Left ventricle myocardium inferior (tissue), 1 donor: ENCODE measurements at places on chromosomes 16 and 17.
A peak's percentile ranks its signal among the peaks of the same experiment; 100 is the strongest.

DNA sequence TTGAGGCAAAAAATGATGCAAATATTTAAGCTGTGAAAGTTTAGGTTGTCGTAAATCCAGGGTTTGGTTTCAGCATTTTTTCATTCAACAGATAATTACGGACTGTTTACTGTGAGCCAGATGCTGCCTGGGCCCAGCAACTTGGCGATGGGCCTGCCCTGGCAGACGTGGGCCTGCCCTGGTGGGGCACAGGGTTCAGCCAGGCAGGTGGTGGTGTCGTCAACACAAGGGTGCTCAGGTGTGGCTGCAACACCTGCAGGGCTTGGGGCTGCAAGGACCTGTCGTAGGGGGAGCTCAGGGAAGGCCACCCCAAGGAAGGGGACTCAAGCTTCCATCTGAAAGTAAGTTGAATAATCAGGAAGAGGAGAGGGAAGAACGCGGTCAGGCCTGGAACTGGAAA, 15.1 kb downstream of the ZC3H18 start:
- DNase-seq, result no peak

DNA sequence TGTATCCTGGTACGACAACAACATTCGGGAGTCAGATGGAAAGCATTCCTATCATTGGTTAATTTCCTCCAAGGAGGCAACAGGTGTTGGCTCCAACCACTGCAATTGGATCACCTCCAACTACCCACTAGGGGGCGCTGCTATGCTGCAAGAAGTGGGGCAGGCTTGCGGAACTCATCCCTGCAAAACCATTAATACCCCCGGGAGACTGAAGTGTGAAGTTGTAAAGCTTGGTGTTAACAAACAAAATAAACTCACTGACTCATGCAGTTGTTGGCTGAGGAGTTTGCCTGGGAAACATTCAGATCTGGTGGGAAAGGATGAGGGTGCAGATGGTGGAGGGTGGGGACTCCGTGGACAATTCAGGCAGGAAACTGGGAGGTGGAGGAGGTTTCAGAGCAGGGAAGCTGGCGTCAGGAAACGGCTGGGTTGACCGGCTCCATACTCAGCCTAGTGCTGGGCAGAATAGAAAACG, 84.9 kb downstream of the HS3ST2 start:
- peak; percentile 68 for DNase-seq

GRCh38 chr17:17320911-17321220, 17.7 kb downstream of the NT5M start:
- no peak for DNase-seq

DNA sequence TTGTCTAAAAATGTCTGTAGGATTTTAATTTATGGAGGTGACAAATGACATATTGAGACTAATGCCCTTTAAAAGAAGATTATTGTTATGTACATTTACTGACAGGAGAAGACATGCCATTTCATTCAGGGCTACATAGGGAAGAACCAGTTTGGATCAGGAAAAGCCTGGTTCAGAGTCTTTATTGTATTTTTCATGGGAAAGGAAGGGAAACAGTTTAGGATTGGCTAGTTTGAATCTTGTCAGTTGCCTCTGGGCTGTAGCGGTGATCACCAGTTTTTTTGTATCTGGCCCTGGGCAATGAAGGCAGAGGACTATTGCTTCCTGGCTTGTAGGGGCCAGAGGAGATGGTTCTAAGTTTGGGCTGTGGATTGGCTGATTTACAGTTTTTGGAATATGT, 31.8 kb downstream of the NSRP1 start:
- no peak for DNase-seq

GRCh38 chr17:42436391-42436790, 13.3 kb upstream of the CAVIN1 start:
- no peak for DNase-seq

GRCh38 chr17:13182450-13182849, 164.6 kb upstream of the ELAC2 start:
- no peak for DNase-seq

GRCh38 chr16:85935974-85936760, 37.2 kb downstream of the IRF8 start:
- DNase-seq, result no peak

DNA sequence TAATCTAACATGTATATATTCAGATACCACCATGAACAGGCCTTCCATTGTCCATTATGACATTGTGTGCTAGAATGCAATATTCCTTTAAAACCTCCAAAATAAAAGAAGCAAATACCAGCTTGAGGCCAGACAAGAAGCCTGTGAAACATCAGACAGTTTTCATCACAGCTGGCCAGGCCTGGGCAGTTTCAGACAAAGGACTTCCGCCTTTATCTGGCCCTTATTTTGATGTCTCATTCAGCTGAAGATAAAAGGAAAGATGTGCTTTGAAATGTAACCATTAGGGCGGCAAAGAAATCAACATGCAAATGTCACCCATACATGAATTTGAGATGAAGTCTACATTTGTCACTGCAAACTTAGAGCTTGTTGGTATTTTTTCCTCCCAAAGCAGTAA, 737.5 kb downstream of the KCNJ2 start:
- DNase-seq, result peak; percentile 20

GRCh38 chr17:70655176-70655958, 486.0 kb downstream of the KCNJ2 start:
- DNase-seq, result no peak

GRCh38 chr17:57682701-57683100, 62.4 kb downstream of the CCDC182 start:
- DNase-seq, result no peak

DNA sequence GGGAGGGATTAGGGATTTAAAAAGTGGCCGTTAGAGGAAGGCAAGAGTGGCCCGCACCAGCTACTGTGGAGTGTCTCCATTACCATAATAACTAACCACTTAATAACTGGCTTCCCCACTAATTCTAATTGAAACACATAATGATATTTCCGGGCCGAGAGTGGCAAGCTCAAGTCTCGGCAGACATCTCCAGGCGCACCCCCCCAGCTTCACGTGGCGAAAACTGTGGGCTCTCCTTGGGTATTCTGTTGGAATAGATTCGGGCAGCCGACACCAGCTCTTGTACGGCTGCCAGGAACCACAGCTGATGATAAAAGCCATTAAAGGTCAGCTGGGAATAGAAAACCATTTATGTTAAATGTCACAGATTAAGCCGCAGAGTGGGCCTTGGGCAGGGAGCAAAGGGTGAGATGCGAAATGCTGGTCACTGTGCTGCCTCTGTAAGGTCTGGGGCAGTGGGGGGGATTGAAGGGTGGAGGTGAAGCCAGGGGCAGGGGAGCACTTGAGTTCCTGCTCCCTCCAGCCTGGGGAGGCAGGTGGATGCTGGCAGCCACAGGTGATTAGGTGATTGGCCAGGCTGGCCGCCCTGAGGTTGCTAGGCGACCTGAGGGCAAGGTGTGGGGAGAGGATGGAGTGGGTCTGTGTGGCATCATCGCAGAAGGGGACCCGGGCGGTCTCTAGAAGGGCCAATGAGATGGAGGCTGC, 115.6 kb upstream of the SDK2 start:
- DNase-seq, result no peak

DNA sequence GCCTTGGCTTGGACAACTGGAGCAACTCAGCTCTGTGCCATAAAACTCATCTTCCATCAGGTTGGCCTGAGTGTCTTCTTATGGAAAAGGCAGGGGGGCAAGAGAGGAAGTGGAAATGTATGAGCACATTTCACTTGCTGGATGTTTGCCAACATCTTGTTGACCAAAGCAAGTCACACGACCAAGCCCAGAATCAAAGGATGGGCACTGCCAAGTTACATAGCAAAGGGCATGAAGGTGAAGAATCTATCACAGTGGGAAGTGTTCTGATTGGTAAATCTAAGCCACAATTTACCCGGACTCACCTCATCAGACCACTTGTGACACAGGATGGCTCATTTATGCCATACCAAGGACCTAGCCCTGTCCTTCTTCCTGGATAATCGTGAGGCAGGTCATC, 310.5 kb upstream of the IRX5 start:
- no peak for DNase-seq

DNA sequence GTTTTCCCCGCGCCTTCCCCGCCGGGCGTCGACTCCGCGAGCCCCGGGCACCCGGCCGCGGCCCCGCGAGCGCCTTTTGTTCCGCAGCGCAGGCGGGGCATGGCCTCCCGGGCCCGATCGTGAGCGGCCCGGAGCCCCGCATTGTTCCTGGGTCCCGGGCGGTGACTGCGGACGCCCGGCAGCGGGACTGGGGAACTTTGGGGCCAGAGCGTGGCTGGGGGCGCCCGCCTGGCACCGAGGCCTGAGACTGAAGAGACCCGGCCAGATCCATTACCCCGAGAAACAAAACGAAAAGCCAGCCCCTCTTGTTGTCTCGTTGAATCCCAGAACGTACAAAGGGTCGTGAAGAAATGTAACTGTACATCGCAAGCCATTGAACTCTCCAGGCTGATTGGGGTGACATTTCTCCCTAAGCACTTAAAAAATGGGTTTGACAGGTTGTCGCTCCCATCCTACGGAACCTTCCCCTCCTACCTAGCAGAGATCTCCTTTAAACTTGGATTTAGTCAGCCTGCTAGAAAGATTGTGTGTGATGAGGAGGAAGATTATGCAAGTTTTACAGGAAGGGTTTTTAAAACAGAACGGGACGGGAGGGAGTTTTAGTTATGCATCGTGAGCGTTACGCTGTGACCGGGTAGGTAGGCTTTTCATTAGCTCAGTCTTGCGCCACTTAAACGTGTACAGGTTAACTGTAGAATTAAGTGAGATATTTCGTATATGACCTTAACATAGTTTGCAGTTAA, 825 bp downstream of the METTL9 start:
- no peak for DNase-seq

DNA sequence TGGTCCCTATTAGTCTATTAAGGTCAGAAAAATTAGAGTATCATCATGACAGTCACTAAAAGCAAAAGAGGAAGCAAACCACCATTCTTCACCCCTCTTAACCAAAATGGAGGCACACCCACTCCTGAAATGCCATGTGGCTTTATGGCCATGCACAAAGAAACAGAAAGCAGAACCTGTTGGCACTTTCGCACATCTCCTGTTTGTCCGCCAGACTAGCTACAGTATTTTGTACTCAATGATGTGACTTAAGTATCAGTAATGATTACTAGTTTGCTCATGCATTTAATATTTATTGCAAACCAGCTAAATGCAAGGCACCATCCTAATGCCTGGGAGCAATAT, 70.2 kb upstream of the GNAO1 start:
- DNase-seq, result no peak

DNA sequence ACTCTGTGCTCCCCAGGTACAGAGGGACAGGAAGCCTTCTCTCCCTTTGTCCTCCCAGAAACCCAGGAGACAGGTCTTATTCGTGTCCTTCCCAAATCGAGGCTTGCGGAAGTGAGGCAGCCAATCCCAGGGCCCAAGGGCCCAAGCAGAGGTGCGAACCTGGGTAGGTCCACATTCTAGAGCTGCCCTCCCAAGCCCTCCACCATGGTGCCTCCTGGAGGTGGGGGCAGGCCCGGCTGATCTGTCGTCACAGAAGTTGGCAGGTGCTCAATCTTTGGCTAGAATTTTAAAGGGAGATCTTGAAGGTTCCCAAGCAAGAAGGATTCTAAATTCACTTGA, 21.5 kb downstream of the MRC2 start:
- DNase-seq, result no peak

- DNase-seq, result no peak
Observed at GRCh38 chr16:52450916-52451315, 96.0 kb downstream of the TOX3 start.

DNA sequence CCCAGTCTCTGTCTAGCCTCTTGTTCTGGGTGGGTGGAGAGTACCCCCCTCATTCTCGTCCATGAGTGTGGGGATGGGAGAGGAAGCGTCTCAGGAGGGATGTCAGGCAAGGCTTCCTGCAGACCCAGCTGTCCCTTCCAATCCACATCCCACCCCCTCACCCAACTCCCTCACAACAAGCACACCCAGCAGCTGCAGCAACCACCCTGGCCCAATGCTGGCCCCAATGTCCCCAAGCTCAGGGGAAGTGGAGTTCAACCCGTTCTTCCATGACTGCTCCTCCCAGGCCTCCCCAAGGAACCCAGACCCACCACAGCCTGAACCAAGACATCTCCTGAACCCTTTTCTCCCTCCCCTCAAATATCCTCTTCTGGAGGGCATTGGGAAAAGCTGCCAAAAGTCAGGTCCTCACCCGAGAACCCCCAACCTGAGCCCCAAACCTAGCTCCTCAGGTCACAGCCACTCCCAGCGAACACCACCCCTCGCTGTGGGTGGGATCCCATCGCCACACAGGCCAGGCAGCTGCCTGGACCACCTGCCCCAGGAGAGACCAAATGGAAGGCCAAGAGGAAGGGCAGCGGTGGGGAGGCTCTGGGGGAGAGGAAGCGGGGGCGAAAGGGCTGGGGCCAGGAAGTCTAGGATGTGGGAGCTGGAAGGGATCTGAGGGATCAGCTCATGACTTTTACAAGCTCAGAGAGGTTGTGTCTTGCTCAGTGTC, 47.6 kb downstream of the FZD2 start:
- no peak for DNase-seq

DNA sequence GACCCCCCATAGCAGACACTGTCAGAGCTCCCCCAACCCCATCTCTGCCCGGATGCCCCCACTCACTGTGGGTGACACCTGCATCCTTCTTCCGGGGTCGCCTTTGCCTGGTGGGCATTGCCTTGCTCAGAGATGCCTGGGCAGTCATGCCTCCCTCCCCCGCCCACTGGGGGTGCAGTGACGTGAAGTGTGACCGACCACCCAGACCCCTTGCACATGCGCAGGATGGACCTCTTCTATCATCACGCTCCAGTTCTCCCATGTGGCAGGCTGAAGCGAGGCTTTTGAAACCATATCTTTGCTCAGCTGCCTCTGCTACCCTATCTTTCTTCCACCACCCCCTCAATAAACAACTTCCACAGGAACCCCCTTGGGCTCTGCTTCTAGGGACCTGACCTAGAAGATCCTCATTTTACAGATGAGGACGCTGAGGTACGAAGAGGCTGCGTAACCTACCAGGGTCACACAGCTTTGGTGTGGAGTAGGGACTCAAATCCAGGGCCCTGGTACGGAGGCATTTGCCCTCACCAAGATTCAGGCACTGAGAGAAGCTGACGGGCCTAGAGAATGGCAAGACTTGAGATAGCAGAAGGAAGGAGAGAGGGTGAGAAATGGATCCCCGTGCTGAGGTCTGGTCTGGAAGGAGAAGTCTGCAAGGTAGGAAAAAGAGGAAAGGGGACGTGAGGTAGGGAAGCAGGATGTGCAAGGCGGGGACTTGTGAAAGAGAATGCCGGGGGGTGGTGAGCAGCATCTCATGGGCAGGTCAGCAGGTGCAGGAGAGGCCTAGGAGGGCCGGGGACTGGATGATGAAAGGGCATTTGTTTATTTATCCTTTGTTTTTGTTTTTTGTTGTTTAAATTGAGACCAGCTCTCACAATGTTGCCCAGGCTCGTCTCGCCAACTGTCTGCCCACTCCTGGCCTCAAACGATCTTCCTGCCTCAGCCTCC, 14.4 kb downstream of the NLRC5 start:
- DNase-seq, result no peak
